ENCODE measurements at places on chromosomes 4 and X.

- DNase-seq = no peak
These were observed 651.9 kb upstream of the PCDH7 start for GRCh38 chr4:30068234-30068633.

GRCh38 chrX:153609917-153610835 lies 11.2 kb upstream of the CCNQ start:
- DNase-seq = peak; percentile 52

- DNase-seq = no peak
These were observed 260.7 kb upstream of the SFRP2 start for GRCh38 chr4:154049457-154050181.

DNA sequence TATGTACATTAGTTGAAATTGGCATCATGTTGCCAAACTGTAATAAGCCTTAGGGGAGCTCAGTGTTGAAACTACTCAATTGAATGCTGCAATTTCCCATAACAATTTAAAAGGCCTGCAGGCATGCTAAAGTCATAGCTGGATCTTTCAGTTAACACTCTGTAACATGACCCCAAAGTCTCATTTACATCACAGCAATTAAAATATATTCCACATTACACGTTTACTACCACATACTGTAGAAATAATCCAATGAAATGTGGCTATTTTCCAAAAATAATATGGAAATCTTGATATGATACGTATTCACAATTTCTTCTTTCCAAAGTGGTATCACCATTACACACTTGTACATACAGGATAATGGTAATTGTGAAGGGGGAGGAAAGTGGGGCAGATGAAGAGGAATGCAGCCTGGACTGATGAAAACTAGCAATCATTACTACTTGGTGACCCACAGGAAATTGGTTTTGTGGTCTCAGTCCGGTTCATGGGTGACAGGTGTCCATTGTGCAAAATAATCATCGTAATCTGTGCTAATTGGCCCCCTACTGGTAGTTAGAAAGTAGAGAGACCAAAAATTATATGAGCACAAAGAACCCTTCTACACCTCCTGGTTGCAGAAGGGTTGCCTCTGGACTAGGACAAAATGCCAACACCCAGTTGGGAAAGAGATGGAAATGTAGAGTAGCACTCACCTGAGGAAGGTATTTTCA lies 63.7 kb downstream of the TENM3 start:
- peak; percentile 44 for DNase-seq

GRCh38 chrX:11881485-11882170 lies 123.6 kb downstream of the MSL3 start:
- no peak for DNase-seq

DNA sequence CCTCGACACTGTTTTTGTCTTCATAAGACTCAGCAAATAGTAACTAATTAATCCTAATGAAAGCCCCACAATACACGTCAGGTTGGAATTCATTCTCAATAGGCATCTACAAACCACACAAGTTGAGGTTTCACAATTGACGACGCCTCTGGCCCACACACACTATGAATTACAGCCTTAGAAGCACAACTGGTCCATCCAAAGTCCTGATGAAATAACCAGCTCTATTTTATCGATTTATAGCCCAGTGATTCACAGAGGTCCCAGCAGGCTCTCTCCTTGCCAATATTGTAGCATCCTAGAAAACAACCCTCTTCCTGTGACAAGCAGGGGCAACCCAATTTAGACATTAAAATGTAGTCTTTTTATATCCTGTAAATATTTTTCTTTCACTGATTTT lies 112.1 kb downstream of the NR3C2 start:
- no peak for DNase-seq

- no peak for DNase-seq
These were observed 25.1 kb downstream of the PRSS12 start for GRCh38 chr4:118327554-118328241.

GRCh38 chrX:53474707-53475106 lies 40.5 kb upstream of the HSD17B10 start:
- no peak for DNase-seq

GRCh38 chrX:2325076-2325784 lies 175.5 kb downstream of the DHRSX start:
- DNase-seq = no peak

- DNase-seq = no peak
These were observed 578.8 kb downstream of the FSTL5 start for GRCh38 chr4:161585011-161585410.

DNA sequence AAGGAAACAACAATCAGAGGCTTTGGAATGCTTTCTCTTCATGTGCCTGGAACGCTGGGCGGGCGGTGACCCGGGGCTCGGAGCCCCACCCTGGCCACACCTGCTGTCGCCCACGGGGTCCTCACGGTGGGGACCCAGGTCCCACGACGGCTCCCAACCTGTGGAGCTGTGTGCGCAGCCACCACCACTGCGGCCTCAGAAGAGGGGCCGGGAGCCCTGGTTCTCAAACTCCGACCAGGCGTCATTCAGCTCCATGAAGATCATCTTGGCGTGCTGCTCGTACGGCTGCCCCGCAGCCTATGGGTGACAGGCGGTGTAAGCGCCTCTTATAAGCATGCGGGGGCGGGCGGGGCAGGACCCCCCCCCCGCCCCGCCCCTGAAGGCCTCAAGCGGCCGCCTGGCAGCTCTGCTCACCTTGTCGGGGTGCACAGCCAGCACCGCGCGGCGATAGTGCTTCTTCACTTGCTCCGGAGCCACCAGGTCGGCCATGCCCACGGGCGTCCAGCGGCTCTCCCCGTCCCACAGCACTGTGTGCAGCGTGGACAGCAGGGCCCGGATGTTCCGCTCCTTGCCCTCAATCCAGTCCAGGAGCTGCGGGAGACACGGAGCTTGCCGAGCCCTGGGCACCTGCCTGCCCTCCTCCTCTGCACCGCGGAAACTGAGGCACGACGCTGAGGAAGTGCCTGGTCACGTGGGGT lies 23.7 kb upstream of the CPLX1 start:
- DNase-seq = no peak

GRCh38 chr4:153045111-153045982 lies 109.2 kb downstream of the FHDC1 start:
- DNase-seq = no peak

- no peak for DNase-seq
These were observed 6.0 kb downstream of the RASL11B start for GRCh38 chr4:52868133-52868532.

DNA sequence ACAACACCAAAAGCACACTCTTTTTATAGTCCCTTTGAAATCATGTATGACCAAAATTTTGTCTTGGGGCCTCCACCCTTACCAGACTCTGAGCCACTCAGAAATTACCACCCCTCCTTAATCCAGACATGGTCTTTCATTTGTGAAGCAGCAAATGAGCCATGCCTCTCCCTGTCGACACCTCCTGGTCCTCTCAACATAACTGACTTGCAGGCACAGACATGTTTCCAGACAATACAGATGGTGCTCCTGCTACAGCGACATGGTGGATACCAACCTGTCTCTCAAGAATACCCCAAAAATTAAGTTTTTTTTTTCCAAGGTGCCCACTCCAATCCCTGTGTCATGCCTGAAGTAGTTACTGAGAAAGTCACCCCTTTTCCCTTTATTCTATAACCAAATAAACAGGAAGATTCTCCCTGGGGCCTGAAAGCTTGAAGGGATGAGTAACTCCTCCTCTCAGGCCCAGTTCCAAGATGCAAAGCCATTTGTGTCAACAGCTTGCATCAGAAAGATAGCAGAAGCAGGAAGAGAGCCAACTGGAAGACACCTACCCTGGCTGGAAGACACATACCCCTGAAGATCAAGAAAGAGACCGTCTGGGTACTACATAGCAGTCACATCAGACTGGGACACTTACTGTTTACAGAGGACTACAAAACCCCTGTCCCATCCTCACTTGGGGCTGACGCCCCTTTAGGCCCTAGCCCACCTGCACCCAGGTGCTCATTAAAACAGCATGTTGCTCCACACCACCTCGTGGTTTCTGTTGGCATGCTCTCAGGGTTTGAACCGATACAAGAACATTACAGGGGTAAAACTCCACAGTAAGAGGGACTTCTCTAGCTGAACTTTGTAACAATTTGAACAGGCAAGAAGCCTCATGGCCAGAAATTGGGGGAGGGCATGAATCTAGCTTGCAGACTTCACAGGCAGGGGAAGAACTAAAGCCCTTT lies 5.5 kb upstream of the UGT2B17 start:
- DNase-seq = no peak

DNA sequence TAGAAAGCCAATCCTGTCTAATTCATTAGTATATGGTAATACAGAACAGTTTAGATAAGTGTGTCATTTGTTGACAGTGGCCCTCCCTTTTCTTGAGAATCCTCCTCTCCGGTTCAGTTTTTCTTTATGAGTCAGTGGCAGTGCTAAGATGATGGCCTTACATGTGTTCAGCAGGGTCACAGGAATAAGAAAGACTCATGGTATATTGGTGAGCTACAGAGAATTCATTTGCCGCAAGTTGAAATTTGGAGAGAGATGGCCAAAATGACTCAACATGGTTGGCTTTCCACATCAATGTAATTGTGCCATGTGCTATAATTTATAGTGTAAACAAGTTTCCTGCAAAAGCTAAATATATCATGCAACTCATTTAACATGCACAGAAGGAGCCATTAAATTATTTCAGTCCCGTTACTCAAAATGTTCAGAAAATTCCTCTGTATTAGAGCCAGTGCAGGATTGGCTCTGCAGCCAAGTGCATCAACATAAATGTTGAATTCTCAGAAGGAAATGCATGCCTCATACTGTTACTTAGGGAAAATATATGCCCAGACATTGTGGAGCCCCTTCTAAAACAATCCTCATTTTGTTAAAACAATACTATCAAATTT lies 374.3 kb downstream of the AFF2 start:
- peak; percentile 63 for DNase-seq

DNA sequence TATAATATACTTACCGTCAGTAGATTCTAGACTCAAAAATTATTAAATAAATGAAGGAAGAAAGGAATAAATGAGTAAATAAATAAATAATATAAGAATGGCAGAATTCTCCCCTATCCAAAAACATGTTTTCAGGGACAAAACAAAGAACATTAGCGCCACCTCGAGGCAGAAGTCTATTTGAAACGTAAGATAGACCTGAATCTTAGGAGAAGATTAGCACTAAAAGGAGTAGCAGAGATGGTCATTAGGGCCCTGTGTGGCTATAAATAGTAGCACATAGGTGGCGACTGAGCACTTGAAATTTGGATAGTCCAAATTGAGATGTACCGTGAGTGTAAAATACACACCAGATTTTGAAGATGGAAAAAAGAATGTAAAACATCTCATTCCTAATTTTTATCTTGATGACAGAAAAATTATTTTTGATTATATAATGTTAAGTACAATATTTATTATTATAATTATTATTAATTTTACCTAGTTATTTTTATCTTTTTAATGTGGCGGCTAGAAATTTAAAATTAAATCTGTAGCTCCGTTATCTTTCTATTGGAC lies 24.3 kb upstream of the SRD5A3 start:
- peak; percentile 66 for DNase-seq
